ENCODE measurements at places on chromosomes 3 and 15. TPM values are rescaled to one million over a fixed set of nuclear protein-coding genes. Genes with fewer than 3 reads are reported as not detected.

Gene MUC20
- total RNA-seq, result 5.0 TPM

Gene AGBL1
- not detected for total RNA-seq

DNA sequence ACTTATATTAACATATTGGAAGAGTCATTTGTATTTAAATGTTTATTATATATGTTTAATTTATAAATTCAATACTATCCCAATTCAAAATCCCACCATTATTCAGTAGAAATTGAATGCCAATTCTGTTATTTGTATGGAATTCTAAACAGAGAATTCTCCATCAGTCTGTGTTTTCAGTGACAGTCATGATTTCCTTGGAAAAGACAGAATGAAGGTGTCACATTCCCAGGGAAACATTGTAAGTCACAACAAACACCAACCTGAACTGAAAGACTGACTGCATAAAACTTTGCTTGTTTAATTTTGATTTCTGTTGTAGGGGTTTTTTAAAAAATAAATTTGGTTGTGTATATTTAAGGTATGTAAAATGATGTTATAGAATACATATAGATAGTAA, 769.8 kb upstream of the BCHE start:
- no peaks in the 10 kb centered on the region for H3K4me1 ChIP-seq
- H3K27me3 ChIP-seq, result no peaks in the 10 kb centered on the region
- no peak overlapping the region for H3K27ac ChIP-seq
- no peak overlapping the region for H3K4me3 ChIP-seq
- DNase-seq, result no peak

DNA sequence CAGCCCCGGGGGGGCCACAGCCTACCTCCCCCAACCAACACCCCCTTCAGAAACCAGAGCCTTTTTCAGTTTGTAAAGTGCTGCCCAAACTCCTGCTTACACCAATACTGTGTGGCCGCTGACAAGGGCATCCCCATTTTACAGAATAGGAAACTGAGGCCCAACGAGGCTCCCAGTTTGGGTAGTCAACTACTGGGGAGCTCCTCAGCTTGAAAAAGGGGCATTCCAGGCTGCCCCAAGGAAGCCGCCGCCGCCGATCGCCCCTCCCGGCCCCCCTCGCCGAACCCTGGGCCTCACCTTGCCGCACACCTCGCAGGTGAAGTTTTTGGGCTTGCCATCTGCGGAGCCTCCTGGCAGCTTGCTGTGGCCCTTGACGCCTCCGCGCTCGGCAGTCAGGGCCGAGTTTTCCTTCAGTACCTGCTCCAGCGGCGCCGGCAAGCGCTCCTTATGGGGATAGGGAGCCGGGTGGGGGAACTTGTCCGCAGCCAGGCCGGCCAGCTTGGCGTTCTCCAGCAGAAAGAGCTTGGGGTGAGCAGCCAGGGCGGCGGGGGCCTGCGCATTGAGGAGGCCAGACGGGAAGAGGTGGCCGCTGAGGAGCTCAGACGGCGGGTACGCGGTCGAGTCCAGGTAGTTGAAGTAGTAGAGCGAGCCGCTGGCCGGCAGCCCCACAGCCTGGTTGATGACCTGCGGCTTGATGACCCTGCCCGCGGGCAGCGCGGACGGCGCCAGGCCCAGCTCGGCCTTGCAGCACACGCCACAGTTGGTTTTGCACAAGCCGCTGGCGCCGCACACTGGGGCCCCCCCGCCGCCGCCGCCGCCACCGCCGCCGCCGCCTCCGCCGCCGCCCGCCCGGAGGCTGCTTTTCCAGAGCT, 1.4 kb downstream of the FEZF2 start:
- no peaks in the 10 kb centered on the region for H3K36me3 ChIP-seq
- H3K4me1 ChIP-seq, result peaks cover 1% of the 10 kb centered on the region
- H3K4me3 ChIP-seq, result no peak overlapping the region
- no peak for DNase-seq
- no peak overlapping the region for H3K27ac ChIP-seq

DNA sequence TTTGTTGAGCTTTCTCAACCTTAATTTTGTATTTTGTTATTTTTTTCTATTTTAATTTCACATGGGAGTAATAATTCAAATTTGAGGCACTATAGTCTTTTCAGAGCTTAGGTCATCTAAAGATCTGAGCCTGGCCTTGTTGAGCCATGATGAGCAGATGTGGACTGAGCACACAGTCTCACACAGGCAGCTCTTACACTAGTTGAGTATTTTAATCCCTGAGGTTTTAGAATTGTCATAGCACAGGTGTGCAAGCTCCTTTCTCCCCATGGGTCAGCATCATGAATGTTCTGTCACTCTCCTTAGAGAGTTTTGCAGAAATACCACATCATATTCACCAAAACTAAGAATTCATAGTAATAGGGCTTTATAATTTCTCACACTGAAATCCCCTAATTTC, 4.9 kb downstream of the ZBTB38 start:
- H3K4me1 ChIP-seq, result peaks cover 18% of the 10 kb centered on the region
- no peak for DNase-seq
- no peak overlapping the region for H3K27ac ChIP-seq
- H3K4me3 ChIP-seq, result no peak overlapping the region
- H3K36me3 ChIP-seq, result peaks cover 3% of the 10 kb centered on the region

GRCh38 chr3:158381262-158381868, 189.6 kb upstream of the MLF1 start:
- H3K27ac ChIP-seq, result no peak overlapping the region
- peaks cover 2% of the 10 kb centered on the region for H3K4me1 ChIP-seq
- H3K36me3 ChIP-seq, result peaks cover 3% of the 10 kb centered on the region
- H3K4me3 ChIP-seq, result no peak overlapping the region

All from progenitor cell of endocrine pancreas (in vitro differentiated cells).